ENCODE measurements at places on chromosomes 11 and 22. TPM values are rescaled to one million over a fixed set of nuclear protein-coding genes. Genes with fewer than 3 reads are reported as not detected.

SLC7A4 gene
- total RNA-seq, result 2.2 TPM

CEND1 gene
- total RNA-seq, result 0.43 TPM

PGM2L1 gene
- 2.6 TPM for total RNA-seq

CD6 gene
- total RNA-seq, result not detected

MRGPRF gene
- 61.3 TPM for total RNA-seq

KLHL35 gene
- total RNA-seq, result 3.2 TPM

FAM180B gene
- total RNA-seq, result not detected

GRCh38 chr22:19831016-19831415 is 23.7 kb downstream of the GNB1L start:
- DNase-seq, result no peak

DNA sequence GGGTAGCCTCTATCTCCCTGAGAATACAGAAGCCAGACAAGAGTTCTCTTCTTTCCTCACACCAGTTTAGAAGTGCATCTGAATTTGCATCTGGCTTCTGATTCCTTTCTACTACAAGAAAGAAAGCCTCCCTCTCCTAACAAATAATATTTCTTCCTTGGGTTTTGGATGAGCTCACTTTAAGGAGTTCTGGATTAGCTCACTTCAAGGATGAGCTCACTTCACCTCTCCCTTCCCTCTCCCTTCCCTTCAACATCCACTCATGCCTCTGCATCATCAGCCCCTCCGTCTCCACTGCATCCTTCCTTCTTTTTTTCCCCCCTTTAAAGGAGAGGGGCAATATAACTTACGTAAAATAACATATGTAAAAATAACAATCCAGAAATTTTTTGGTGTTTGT is 1.6 kb upstream of the MTNR1B start:
- DNase-seq, result no peak

GRCh38 chr22:33520904-33521780 is 399.1 kb downstream of the LARGE1 start:
- DNase-seq, result no peak

GRCh38 chr11:7381937-7382336 is 103.4 kb upstream of the OLFML1 start:
- DNase-seq, result no peak

DNA sequence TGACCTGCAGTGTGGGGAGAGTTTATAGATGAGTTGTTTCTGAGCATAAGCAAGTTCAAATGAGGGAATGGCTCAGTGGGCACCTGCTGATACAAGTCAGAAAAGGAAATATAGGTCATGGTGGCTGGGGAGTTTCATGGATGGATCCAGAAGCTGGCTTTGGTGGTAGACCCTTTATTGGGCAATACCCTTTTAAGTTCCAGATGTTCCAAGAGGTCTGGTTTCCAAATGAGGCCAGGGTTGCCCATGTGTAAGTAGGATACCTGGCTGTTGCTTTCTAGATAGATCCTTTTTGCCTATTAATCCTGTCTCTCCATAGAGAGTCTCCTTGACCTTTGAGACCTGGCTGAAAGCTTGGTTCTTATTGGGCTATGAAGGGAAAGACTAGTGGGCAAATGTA is 2.2 kb downstream of the STIM1 start:
- DNase-seq, result no peak

DNA sequence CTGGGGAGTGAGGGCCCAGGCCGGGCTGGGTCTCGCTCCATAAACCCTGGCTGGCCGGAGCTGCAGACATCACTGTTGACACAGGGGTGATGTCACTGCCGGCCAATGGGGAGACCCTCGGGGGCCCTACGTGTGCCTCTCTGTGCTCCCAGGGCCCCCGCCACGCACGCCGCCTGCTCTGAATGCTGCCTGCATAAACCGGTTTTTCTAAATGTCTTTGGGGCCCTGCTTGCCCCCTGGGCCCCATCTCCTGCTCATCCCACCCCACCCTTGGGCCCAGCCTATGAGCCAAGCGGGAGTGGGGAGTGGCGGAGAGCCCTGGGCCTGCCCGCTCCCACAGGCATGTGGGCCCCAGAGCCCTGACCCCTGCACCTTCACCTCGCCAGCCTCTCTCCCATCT is 7.7 kb downstream of the H19 start:
- no peak for DNase-seq
